Activated T-helper 2 cell treated with anti-CD3 and anti-CD28 coated beads, Interferon-gamma antibody, Interleukin-2, Interleukin-4, amounts not matched to agents 10 μg/mL and 5 μg/mL and 100 μg/mL, durations not matched to agents 14 hours and 24 hours and 36 hours (primary cell): ENCODE measurements at places on chromosomes 5 and 9. TPM values are rescaled to one million over a fixed set of nuclear protein-coding genes. Genes with fewer than 3 reads are reported as not detected.
A peak's percentile ranks its signal among the peaks of the same experiment; 100 is the strongest.

DNA sequence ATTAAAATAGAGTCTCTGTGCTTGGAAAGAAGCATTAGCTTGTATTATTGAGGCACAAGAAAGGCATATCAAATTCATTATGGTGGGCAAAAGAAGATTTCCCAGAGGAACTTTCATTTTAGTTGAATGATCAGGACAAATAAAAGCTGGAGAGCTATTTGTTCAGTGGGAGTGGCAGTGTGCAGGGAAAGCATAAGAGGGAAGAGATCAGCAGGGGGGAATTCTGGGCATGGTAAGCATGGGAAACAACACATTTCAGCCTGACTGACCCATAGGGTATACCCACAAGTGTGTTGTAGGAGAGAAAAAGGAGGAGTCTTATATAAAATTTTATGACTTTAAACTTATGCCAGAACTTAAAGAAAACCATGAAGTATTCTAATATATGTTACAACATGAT is 167.7 kb upstream of the RASA1 start:
- no peak for DNase-seq

DNA sequence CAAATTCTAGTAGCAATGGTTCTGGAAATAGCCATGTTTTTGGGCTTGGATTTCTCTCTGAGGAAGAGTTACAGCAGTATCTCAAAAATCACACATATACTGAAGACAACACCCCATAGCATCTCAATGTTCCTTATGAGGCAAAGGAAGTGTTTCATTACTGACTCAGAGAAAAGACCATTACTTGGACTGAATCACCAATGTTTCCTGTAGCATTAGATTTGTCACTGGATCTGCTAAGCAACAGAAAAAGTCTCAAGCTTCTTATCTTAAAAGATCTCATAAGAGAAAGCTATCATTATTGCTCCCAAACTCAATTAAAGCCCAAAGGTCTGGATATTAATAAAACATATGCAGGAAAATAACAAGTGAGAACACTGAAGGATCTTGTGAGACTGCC is 272.4 kb downstream of the ADAMTS6 start:
- DNase-seq: no peak

DNA sequence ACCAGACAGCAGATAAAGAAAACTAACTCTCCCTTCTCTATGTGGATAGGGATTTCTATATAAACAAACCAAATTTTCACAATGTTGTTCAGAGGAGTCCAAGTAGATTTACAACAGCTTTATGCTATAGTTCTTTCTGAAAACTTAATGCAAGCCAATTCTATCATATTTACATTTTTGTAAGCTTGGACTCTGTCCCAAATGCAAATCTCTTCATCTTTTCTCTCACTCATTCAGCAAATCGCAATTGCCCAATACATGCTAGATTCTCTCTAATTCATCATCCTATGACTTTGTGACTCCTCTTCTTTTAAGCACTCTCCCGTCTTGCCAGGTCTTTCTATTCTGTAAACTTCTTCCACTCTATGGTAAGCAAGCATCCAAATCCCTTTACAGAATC is 39.1 kb upstream of the UGT3A2 start:
- no peak for DNase-seq

DNA sequence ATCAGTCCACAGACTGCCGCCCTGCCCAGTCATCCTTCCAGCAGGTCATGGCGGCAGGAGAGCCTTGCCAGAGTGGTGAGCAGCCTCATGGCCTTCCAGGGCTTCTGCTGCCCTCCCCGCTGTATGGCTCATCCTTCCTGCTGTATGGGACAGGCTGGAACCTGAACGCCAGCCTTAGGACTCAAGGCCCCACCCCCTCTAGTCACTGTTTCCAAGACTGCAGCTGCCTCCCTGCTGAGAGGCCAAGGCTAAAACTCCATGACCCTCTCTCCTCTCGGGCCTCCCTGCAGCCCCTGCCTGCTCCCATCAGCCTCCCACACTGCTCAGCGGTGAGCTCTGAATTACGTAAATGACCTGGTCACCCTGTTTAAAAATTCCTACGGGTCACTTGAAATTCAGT is 227.5 kb downstream of the AGTPBP1 start:
- DNase-seq: no peak

DNA sequence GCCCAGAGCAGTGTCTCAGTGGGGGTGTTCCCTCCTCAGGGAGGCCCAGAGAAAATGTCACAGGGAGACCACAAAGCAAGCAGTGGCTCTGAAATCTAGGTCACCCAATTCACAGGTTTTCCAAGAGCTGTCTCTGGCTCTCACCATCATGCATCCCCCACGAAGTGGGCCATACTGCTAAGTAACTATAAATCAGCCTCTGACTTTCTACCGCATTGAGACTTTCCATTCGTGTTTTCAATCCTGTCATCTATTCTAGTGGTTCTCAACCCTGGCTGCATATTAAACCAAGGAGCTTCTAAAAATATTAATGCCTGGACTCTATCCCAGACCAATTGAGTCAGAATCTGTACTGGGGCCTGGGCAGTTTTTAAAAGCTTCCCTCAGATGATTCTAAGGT is 2.0 kb upstream of the C1QTNF3 start:
- DNase-seq: no peak

DNA sequence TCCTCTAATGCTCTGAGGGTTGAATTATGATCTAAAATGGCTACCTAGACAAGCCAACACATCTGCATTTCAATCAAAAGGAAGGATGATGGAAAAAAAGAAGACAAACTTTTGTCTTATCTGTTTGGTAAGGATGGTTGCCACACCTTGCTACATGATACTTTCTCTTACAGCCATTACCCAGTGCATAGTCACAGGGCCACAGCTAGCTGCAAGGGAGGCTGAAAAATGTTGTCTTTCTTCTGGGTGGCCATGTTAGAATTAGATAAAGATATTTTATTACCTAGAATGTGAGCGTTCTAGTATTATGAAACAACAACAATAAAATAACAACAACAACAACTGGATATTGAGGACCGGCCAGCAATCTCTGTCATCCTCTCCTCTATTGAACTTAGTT is 4.7 kb upstream of the AOPEP start:
- DNase-seq: no peak

DNA sequence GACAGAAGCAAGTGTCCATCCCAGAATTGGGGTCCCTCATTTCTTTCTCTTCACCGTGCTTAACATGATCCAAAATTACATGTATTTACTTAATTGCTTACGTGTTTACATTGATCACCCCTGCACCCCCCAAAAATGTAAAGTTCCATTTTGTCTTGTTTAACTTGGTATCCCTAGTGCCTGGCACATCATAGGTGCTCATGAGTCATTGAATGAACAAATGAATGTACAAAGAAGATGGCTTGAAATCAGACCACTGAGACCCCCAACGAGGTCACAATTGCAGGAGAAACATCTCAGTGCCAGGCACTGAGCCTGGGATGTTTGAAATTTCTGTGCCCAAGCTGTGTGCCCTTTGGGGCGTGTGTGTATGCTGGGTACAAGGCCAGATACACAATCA is 45.2 kb upstream of the NDFIP1 start:
- no peak for DNase-seq

GRCh38 chr9:133421615-133422542 is at the start of gene ADAMTS13:
Gene ADAMTS13 (plus strand): TSS chr9:133422367. CDS start chr9:133422444, 77 bp downstream.
- DNase-seq: no peak

DNA sequence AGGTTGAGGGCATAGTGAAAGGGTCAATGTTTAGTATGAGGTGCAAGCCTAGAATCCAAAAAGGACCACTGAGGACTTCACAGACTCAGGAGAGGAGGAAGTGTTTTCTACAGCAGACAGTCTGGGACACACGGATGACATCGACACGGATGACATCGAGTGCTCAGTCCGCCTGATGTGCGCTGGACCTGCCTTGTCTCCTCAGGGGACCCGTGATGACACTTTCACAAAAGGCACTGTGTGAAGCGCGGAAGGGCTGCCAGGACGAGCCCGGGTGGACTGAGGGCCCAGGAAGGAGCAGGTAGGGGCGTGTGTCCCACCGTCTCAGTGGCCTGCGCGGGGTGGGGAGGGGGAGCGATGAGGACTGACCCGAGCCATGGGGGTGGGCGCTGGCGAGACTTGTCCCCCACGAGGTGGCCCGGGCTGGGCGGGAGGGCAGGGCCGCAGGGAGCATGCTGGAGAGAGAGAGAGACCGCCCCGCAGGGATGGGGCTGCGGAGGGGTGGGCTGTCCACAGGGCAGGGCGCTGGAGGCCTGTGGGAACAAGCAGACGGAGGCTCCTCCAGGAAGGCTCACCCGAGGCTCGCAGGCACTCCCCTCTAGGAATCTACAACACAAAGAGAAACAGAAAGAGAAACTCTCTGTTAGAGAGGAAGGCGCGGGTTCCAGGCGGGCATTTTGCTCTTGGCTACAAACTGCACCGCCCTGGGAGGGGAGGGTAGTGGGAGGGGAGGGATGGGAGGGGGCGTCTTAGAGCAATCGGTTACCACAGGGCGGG is 54.9 kb downstream of the USP20 start:
- DNase-seq: peak; percentile 80

The SVEP1 gene
- total RNA-seq: not detected in 2 replicates

The SLC23A1 gene
- 2.1 and 4.2 TPM in 2 replicates for total RNA-seq
